ENCODE measurements at places on chromosomes 6 and 20.

DNA sequence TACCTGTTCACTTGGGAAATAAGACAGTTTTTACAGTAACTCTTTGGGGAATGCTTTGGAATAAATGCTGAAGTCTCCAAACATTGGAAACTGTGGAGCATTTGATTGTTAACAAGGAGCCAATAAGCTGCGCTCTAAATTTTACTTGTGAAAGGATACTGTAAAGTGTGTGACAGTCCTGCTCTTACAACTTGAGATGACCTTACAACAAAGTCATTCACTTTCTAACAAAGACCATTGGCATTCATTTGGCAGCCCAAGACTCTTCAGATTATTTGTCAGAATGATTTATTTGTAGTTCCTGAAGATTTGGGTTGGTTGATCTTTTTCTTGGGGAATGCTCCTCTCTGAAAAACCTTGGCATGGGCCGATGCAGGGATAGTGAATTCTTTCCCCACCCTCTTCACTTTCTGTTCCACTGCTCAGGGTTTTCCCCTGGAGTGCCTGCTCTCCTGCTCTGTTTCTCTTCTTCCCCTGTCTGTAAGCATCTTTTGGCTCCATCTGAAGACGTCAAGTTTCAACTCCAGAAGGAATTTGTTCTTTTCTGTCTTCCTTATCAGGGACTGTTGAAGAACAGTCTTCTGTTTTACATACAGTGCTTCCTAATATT lies 116.4 kb downstream of the AKAP7 start:
- no peak for DNase-seq

DNA sequence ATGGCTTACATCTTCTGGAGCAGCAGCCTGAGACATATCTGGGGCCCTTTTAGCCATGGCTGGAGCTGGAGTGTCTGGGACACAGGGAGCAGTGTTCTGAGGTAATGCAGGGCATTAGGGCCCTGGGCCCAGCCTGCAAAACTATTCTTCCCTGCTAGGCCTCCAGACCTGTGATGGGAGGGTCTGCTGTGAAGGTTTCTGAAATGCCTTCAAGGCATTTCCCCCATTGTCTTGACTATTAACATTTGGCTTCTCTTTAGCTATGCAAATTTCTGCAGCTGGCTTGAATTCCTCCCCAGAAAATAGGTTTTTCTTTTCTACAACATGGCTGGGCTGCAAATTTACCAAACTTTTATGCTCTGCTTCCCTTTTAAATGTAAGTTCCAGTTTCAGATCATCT lies 61.5 kb downstream of the EDN1 start:
- no peak for DNase-seq

GRCh38 chr6:18182568-18182967 lies 27.3 kb downstream of the KDM1B start:
- DNase-seq = no peak

DNA sequence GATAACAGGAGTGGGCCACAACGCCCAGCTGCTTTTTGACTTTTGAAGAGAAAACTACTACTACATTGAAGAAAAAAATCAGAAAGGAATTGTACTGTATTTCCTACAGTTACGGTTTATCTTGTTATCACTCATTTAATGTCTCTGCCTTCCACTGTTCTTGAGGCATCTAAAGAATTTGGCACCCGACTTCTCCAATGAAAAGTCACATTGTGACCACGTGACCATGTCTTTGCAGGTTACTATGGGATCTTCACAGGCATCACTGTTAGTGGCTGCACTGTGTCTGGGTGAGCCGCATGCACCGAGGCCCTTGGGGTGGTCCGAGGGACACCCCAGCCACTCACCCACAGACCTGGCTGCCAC lies 26.8 kb downstream of the RRBP1 start:
- no peak for DNase-seq

DNA sequence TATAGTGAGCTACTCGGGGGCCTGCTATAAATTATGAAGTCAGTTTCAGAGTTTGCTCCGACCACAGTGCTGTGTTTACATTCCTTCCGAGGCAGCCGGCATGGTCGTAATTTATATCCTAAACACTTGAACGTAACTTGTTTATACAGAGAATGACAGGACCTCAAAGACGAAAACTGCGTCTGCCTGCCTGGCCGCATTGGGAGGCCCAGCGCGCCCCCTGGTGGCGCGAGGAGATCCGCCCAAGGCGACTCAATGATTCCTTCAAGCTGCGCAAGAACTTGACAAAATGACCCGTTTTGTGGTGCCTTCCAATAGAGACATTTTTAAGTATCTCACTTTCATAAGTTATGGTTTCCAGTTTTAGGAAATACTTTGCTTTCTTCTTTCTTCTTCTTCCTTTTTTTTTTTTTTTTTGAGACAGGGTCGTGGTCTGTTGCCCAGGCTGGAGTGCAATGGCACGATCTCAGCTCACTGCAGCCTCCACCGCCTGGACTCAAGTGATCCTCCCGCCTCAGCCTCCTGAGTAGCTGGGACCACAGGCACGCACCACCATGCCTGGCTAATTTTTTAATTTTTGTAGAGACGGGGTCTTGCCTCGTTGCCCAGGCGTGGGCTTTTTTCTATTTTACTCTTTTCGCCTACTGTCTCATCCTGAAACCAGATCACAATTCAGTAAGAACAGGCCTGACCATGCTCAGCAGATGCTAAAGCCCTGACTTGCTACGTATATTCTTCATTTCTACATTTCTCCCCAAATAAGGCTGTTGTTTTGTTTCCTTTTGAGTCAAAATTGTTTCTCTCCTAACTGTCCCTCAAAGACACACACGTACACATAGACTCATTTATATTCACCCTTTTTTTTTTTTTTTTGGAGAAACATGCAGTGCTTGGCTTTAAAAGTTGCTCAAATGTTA lies 7.8 kb downstream of the FOXF2 start:
- DNase-seq = peak; percentile 70

- DNase-seq = peak; percentile 59
Measured at GRCh38 chr6:2476376-2476775, 231.0 kb upstream of the GMDS start.

DNA sequence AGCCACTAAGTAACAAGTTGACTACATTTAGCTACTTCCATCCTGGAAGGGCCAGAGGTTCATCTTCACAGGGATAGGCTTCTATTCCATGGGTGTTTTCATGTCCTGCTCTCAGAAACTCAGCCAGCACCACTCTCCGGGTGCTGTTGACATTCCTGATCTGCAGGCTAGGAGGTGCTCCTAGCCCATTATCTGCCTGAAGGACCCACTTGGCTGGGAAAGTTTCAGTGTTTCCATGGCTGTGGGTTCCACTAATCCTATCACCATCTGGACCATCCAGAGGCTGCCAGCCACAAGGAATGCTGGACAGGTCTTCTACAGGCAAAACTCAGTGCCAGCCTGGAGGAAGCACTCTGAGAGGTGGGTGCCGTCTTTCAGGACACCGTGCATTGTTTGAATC lies 45.2 kb downstream of the HLA-G start:
- no peak for DNase-seq
